Natural killer cell (primary cell): ENCODE measurements at places on chromosomes 16 and 17.

- no peaks in the 10 kb centered on the region for H3K27me3 ChIP-seq
- H3K4me1 ChIP-seq = peaks cover 75% of the 10 kb centered on the region
- peak overlapping the region; percentile 82 for H3K27ac ChIP-seq
- peak overlapping the region; percentile 15 for H3K4me3 ChIP-seq
- DNase-seq = no peak
- H3K36me3 ChIP-seq = peaks cover 32% of the 10 kb centered on the region
These were observed 5.1 kb upstream of the CISD3 start for GRCh38 chr17:38725066-38725465.

GRCh38 chr17:76659928-76660655, 16.5 kb upstream of the ST6GALNAC1 start:
- peak; percentile 57 for DNase-seq
- H3K27me3 ChIP-seq = no peaks in the 10 kb centered on the region
- peaks cover 23% of the 10 kb centered on the region for H3K4me1 ChIP-seq
- H3K4me3 ChIP-seq = no peak overlapping the region
- H3K27ac ChIP-seq = no peak overlapping the region
- no peaks in the 10 kb centered on the region for H3K36me3 ChIP-seq

DNA sequence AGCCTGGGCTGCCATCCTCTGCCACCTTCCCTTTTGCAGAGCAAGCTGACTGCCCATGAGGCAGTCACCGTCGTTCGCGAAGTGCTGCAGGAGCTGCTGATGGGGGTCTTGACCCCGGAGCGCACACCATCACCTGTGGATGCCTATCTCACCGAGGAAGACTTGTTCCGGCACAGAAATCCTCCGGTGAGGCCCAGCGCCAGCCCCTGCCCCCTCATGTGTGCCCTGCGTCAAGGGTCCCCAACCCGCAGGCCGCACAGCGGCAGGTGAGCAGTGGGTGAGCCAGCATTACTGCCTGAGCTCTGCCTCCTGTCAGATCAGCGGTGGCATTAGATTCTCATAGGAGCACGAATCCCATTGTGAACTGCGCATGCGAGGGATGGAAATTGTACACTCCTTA, 7.7 kb upstream of the EPN3 start:
- no peak for DNase-seq
- H3K36me3 ChIP-seq = no peaks in the 10 kb centered on the region
- no peaks in the 10 kb centered on the region for H3K4me1 ChIP-seq
- H3K4me3 ChIP-seq = no peak overlapping the region
- no peak overlapping the region for H3K27ac ChIP-seq

DNA sequence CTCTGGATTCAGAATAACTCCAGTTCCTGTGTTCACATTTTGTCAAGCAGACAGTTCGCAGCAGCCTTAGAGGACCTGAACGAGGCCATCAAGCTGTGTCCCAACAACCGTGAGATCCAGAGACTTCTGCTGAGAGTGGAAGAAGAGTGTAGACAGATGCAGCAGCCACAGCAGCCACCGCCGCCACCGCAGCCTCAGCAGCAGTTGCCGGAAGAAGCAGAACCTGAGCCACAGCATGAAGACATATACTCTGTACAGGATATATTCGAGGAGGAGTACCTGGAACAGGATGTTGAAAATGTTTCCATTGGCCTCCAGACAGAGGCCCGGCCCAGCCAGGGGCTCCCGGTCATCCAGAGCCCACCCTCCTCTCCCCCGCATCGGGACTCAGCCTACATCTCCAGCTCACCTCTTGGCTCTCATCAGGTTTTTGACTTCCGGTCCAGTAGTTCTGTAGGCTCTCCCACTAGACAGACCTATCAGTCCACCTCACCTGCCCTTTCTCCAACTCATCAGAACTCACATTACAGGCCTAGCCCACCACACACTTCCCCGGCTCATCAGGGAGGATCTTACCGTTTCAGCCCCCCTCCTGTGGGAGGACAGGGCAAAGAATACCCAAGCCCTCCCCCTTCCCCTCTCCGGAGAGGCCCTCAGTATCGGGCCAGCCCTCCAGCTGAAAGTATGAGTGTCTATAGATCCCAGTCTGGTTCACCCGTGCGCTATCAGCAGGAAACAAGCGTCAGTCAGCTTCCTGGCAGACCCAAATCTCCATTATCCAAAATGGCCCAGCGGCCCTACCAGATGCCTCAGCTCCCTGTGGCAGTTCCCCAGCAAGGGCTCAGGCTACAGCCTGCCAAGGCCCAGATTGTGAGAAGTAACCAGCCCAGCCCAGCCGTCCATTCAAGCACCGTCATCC, 25.9 kb downstream of the CYB561 start:
- peak; percentile 60 for DNase-seq
- H3K4me3 ChIP-seq = no peak overlapping the region
- H3K27ac ChIP-seq = no peak overlapping the region
- H3K4me1 ChIP-seq = peaks cover 11% of the 10 kb centered on the region

GRCh38 chr17:39997543-39997942, 16.9 kb downstream of the PSMD3 start:
- no peaks in the 10 kb centered on the region for H3K4me1 ChIP-seq
- H3K36me3 ChIP-seq = peaks cover 52% of the 10 kb centered on the region
- H3K27ac ChIP-seq = no peak overlapping the region
- DNase-seq = no peak
- H3K27me3 ChIP-seq = no peaks in the 10 kb centered on the region
- no peak overlapping the region for H3K4me3 ChIP-seq

DNA sequence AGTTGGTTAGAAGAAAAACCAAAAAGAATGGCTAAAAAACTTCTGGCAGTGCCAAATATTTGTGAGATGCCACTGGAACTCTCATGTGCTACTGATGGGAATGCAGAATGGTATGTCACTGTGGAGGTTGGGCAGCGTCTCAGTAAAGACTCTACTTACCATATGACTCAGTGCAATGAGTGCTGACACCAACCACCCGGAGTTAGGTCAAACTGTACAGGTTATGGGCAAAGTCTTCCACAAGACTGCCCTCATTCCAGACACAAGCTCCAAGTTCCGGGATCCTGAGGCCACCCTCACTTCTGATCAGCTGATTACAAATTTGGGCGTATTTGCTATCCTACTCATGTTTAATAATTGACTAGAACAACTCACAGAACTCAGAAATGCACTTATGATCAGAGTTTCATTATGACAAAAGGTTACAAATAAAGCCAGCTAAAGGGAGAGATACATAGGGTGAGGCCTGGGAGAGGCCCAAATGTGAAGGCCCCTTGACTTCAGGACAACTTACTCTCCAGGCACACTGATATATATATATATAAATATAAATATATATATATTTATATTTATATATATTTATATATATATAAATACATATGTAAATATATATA, 114.9 kb downstream of the TRIM37 start:
- no peak overlapping the region for H3K4me3 ChIP-seq
- no peaks in the 10 kb centered on the region for H3K4me1 ChIP-seq
- peaks cover 1% of the 10 kb centered on the region for H3K36me3 ChIP-seq
- H3K27ac ChIP-seq = no peak overlapping the region
- no peak for DNase-seq

- no peaks in the 10 kb centered on the region for H3K27me3 ChIP-seq
- H3K27ac ChIP-seq = no peak overlapping the region
- no peak for DNase-seq
- H3K36me3 ChIP-seq = no peaks in the 10 kb centered on the region
- H3K4me3 ChIP-seq = no peak overlapping the region
- peaks cover 13% of the 10 kb centered on the region for H3K4me1 ChIP-seq
These were observed 26.9 kb downstream of the USP43 start for GRCh38 chr17:9672266-9672665.

DNA sequence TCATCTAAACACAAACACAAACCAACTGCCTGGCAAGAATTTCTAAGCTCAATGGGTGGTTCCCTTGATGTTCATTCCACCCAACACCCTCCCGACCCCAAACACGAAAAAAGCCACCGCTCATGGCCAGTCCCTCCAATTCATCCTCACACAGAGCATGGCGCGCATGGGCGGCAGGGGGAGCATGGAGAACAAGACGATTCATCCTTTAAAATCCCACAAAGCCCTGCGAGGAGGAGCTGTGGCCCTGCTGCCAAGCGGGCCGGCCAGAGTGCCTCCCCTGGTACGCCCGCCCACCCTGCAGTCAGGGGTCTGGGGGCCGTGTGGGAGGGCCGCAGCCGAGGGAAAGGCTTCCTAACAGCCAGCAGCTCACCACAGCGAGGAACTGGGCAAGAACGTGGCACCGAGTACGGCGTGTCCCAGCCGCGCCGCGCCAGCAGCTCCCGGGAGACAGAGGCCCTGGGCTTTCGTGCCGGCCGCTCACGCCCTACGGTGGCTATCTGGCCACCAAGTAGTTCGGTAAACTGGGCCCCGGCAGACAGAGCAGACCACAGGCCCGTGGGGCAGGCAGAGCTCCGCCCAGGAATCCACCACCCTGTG, 60.9 kb downstream of the KLHDC4 start:
- DNase-seq = no peak
- H3K27ac ChIP-seq = no peak overlapping the region
- peaks cover 49% of the 10 kb centered on the region for H3K36me3 ChIP-seq
- no peak overlapping the region for H3K4me3 ChIP-seq

- no peak overlapping the region for H3K4me3 ChIP-seq
- H3K27me3 ChIP-seq = no peaks in the 10 kb centered on the region
- H3K27ac ChIP-seq = no peak overlapping the region
- no peaks in the 10 kb centered on the region for H3K36me3 ChIP-seq
These were observed 41.9 kb downstream of the NFAT5 start for GRCh38 chr16:69607674-69608073.
